ENCODE measurements at places on chromosomes 13 and 19.

DNA sequence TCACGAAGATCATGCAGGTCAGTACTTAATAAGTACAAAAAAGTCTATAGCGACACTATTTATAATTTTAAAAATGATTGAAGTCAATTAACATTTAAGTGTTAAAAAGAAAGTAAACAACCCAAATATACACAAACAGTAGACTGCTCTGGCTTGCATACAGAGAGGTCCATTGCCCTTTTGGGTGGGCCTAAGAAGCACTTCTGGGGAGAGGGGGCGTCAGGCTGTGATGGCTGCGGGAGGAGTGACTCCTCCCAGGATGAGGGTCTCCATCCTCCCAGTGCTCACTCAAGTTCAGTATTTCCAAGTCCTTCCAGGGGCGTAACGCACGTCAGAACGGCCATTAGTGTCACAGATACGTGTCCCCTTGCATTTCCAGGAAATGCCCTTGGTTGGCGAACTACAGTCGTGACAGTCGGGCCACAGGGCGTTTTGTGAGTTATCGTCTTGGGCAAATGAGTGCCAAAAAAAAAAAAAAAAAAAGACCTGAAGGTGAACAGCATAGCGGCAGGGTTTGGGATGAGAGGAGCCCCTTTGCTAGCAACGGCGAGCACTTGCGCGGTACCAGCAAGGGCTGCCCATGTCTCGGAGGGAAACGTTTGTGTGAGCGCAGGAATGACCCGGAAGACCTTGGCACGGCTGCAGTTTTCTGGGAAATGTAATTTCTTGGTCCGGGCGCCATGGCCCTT lies at the start of gene SCGB2B2:
SCGB2B2 (minus strand) TSS at position 463 of the 689 bp plus-strand sequence. CDS start 82,596 bp downstream, outside the sequence.
- peak; percentile 82 for DNase-seq

DNA sequence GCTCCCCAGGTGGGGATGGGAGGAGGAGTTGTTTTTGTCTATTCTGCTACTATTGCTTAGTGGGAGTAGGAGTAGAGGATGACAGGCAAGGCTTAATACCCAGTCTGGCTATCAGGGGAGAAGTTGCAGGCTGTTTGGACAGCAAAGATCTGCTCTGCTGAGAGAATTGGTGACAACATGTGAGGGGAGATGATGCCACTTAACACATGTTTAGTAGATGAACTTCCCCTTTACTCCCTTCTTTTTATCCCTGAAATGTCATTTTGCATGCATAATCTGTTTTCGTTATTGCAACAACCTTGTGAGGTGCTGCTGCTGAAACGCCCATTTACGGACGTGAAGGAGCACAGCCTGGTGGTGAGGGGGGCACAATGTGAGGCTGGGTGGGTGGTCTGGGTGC lies 3.0 kb upstream of the CYP4F12 start:
- no peak for DNase-seq

DNA sequence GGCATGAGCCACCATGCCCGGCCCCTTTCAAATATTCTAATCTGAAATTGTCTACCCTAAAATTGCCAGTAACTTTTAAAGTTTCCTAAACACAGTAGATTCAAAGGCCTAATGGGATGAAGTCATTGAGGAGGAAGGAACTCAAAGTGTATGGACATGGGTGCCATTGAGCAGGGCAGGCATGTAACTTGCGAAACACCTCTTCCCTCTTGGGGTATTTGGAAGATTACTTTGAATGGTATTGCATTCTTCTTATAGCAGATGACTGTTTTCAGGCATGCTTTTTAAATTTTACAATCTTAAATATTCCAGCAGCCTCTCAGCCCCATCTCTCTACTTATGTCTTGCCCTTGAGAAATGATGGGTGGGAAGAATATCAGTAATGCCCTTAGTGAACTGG lies 21.0 kb downstream of the TM9SF2 start:
- DNase-seq = no peak

DNA sequence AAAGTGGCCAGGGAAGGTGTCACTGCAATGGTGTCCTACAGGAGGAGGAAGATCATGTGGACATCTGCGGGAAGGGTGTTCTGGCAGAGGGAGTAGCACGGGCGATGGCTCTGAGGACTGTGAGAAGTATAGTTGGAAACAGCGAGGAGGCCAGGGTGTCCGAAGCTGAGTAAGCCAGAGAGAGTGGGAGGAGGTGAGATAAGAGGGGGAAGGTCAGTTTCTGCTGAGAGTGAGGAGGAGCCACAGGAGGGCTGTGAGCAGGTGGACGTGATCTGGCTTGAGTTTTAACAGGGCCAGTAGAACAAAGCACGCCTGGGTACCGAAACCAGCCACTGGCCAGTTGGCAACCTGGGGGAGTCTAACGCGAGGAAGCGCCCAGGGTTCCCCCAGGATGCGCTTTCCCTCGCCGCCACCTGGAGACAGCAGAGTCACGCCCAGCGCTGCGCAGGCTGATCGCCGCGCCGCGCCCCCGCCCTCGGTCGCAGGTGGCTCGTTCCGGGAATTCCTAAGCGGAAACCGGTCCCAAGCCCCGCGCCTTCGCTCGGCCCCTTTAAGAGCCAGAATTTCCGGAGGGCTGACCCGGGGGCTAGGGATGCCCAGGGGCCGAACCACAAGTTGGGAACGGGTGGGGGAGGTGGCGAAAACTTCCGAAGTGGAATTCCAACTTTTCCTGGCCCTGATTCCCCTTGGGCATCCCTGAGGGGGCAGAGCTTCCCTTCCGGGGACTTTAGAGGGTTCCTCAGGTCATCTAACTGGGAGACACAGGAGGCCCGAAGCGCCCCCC lies 1.1 kb upstream of the LSR start:
- DNase-seq = peak; percentile 89

- peak; percentile 7 for DNase-seq
Observed at GRCh38 chr19:38952395-38953165, 21.8 kb downstream of the MRPS12 start.

- no peak for DNase-seq
Observed at GRCh38 chr13:66774046-66774445, 456.1 kb downstream of the PCDH9 start.

GRCh38 chr13:37138926-37139325 lies 33.5 kb upstream of the CSNK1A1L start:
- DNase-seq = no peak

GRCh38 chr13:112815871-112816270 lies 126.0 kb downstream of the ATP11A start:
- DNase-seq = no peak

DNA sequence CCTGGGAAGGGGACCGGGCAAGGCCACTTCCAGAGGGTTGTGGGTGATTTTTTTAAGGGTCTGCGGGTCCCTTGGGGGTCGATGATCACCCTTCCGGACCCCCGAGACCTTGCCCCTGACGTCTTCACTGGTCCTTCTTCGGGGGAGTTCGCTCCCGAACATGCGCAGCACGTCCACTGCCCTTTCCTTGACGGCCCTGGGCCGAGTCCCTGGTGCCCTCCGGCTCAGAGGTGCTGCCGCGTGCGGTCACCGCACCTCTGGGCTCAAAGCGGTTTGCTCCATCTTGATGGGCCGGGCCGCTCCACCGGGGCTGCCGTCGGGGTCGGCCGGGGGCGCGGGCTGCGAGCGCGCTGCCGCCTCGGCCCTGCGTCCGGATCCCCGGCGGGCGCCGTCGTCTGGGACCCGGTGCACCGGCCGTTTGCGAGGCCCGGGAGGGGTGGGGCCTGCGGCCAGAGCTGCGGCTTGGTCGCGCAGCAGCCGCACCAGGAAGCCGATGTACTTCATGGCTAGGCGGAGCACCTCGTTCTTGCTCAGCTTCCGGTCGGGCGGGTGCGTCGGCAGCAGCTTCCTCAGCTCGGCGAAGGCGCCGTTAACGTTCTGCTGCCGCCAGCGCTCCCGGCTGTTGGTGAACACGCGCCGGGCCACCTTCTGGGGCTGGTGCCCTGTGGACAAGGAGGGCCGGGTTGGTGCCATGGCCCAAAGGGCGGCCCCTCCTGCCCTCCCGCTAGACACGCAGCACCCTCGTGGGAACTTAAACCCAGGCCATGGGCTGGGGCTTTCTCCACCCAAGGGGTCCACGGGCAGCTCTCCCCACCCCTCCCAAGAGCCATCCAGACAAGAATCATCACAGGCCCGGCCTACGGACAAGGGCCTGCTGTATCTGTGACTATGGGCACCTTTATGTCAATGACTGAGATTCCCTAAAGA lies 3.3 kb downstream of the LYL1 start:
- DNase-seq = no peak

- no peak for DNase-seq
Observed at GRCh38 chr19:35641515-35642151, at the start of gene ETV2. ETV2 (plus strand) TSS chr19:35641745; CDS start chr19:35642461, 716 bp downstream.

DNA sequence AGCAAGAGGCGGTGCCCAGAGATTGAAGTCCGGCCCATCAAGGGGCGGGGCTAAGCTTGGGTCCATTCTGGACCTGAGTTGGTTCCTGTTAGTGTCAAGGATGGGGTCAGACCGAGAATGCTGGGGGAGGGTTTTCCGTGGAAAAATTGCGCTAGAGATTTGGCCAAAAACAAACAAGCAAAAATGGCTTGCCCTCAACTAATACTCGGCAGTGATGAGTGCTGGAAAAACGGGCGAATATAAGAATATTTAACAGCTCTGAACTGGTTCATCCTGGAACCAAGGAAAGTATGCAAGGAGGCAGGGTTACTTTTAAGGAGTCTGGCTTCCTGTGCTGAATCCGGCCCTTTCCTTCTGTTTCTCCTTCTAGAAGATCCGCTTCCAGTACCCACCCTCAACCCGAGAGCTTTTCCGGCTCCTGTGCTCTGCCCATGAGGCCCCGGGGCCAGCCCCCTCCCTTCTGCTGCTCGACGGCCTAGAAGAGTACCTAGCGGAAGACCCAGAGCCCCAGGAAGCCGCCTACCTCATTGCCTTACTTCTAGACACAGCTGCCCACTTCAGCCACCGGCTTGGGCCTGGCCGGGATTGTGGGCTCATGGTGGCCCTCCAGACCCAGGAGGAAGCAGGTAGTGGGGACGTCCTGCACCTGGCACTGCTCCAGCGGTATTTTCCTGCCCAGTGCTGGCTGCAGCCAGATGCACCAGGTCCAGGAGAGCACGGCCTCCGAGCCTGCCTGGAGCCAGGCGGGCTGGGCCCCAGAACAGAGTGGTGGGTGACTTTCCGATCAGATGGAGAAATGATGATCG lies 880 bp downstream of the SWSAP1 start:
- peak; percentile 37 for DNase-seq

GRCh38 chr19:2495130-2495641 lies 19.3 kb downstream of the GADD45B start:
- DNase-seq = peak; percentile 19

DNA sequence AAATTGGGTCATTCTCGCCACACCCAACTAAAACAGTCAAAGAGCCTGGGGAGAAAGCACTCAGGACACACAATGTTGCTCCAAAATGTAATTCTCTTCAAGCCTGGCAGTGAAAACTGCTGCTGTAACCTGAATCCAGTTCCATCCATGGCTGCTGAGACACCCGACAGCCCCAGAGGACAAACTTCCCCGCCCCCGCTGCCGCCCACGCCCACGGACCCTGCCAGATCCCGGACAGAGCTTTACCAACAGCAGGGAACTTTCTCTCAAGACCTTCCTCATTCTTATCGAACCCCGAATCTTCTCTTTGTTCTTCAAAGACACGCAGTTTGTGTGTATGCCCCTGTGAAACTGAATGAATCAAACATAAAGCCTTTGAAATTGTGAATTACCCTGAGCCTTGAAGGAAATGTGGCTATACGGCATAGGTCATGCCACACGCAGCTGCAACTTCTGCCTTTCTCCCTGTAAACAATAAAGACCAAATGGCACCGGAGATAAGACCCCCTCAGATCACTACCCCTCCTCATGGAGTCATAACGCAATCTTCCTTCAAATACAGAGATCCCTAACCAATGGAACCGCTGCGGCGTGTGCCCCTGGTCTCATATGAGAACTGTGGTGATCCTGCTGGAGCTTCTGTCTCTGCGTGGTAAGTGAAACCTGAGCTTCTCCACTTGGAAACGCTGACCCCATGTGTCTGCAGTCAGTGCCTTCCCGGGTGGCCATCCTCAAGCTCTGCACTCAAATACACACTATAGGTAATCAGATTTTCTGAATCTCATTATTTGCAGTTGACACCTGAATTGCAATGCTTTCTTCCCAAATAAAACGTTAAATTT lies 4.8 kb upstream of the LAMP1 start:
- DNase-seq = peak; percentile 21

- DNase-seq = peak; percentile 90
Observed at GRCh38 chr19:14433554-14434501, 722 bp downstream of the PKN1 start.

GRCh38 chr13:94154367-94154766 lies 325.1 kb downstream of the DCT start:
- no peak for DNase-seq

DNA sequence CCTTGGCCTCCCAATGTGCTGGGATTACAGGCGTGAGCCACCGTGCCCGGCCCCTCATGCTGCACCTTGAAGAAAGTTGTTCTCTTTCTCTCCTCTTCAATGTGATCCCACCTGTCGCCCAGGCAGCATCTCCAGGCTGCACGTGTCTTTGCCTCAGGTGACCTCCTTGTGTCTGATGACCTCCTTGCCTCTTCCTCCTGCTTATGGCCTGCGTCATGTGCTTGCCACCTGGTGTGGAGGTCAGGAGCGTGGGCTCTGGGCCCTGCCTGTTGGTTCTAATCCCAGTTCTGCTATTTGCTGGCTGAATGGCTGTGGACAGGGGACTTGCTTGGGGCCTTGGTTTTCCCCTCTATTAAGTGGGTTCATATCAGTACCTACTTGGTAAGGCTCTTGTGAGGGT lies 6.3 kb downstream of the BICRA start:
- DNase-seq = no peak

DNA sequence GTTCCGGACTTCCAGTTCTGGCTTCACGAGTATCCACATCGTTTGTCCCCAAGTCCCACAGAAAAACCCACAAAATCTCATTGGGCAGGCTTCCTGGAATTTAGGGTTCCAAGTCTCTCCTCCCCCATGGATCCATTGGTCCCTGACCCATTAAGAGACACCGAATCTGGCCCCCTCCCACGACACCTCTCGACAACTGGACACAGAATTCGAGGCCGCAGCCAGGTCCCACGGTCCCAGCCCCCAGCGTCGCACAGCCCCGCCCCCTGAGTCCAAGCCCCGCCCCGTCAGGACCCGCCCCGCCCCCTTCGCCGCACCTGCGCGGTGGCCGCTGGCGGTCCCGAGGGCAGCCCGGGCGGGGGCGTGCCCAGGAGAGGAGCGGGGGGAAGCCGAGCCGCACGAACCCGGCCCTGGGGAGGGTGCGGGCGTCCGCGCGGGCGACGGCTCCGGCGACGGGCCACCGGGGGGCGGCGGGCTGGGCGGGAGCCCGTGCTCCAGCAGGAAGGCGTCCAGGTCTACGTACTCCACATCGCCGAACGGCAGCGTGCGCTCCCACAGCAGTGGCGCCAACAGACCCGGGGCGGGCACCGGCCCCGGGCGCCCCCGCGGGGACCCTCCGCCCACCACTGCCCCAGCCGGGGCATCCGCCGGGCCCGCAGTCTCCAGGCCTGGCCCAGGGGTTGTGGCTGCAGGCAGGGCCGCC lies 1.8 kb downstream of the DBP start:
- DNase-seq = peak; percentile 56

GRCh38 chr13:41411522-41411921 lies 45.8 kb upstream of the RGCC start:
- DNase-seq = no peak

GRCh38 chr19:32800754-32801153 lies 68.8 kb downstream of the SLC7A9 start:
- no peak for DNase-seq

- DNase-seq = no peak
Observed at GRCh38 chr13:67123165-67123564, 107.0 kb downstream of the PCDH9 start.
